Activated naive CD8-positive, alpha-beta T cell treated with anti-CD3 and anti-CD28 coated beads, Interleukin-2, amount 10 ng/mL, durations not matched to agents 7 days and 5 days (primary cell): ENCODE measurements at places on chromosomes 1 and 21. TPM values are rescaled to one million over a fixed set of nuclear protein-coding genes. Genes with fewer than 3 reads are reported as not detected.

KRTAP12-2 gene
- not detected for total RNA-seq

MATN1 gene
- not detected for total RNA-seq

NHLH1 gene
- total RNA-seq, result 0.33 TPM

KLHDC8A gene
- total RNA-seq, result not detected

OXCT2 gene
- total RNA-seq, result 0.96 TPM

RGS1 gene
- 10.1 TPM for total RNA-seq

CBS gene
- 13.7 TPM for total RNA-seq

AGBL4 gene
- not detected for total RNA-seq

PLA2G2A gene
- total RNA-seq, result not detected

FAM167B gene
- 1.1 TPM for total RNA-seq

DNA sequence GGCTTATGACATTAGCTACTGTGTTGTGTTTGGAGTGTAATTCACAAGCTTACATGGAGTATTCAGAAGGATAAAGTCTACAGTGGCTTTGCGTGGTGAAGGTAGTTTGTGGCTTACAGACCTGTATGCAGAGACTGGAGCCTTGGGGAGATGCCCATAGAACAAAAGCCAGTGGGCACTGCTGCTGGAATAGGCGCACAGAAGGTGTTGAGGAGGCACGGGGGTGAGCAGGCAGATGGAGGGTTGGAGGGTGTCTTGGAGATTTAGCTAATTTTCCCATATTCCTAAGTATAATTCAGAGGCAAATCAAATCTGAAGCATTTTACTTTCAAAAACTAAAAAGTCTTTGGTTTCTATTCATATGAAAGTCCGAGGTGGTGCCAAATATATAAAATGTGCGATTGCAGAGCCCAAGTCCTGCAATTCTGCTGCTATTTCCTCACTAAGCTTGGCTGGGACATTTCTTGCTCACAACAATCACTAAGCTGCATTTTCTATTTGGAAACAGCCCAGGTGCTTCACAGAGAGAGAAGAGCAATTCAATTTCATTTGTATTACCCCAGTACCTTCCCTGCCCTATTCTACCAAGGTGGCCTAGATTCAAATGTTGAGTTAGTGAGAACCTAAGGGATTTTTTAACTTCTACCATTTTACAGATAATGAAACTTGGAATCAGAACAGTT is 48.5 kb downstream of the FH start:
- DNase-seq, result no peak

DNA sequence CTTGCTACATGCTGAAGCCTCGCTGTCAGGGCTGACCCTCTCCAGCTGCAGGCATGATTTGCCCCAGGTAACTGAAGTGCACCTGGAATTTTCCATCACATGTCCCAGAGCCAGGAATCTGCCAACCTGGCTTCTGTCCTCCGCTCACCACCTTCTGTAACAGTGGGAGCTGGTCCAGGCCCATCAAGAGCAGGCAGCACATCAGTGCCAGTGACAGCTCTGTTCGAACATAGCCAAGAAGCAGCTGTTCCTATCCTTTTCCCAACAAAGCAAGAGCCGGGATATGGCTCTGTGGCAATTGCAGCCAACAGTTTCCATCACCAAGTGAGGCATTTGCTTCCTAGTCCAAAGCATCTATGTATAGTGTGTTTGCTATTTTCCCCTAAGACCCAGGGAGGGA is 42.2 kb upstream of the KANK4 start:
- no peak for DNase-seq

DNA sequence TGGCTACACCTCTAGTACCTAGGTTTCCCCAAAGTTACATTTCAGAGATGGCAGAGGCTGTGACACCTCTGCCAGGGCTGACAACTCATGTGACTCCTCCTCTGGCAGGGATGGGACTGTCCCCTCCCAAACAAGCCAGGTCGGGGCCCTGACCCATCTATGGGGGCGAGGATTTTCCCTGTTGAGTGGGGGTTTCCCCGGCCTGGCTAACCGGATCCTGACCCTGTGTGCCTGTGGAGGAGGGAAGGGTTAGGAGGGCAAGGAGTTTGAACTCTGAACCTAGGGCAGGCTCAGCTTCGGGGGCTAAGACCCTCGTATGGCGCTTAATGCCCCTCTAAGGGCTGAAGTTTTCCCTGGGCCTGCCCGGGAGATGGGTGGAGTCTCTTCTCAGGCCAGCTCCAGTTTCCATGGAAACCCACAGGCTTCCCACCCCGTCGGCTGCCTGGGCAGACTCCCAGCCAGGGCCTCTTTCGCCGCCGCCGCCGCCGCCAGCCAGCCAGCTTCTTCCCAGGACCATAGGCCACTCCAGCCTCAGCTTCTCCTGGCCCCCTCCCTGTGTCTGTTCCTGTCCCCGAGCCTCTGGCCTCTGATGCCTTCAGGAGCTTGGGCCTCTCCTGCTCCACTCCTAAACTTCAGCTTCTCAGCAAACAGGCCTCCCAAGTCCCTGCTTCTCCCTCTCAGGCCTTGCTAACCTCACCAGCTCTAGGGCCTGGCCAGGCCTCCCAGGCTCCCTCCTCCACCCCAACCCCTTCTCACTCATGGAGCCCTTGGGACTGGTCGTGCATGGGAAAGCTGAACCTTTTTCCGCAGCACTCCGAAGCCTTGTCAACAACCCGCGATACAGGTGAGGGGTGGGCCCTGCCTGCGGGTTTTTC is at the start of gene BTBD19:
TSS of gene BTBD19 (plus strand) at position 461 of the 875 bp plus-strand sequence. CDS start at position 759, 298 bp downstream.
- no peak for DNase-seq

- no peak for DNase-seq
These were observed 122.3 kb upstream of the SLC25A33 start for GRCh38 chr1:9416918-9417500.

GRCh38 chr1:67748630-67749029 is 63.6 kb downstream of the GADD45A start:
- no peak for DNase-seq

DNA sequence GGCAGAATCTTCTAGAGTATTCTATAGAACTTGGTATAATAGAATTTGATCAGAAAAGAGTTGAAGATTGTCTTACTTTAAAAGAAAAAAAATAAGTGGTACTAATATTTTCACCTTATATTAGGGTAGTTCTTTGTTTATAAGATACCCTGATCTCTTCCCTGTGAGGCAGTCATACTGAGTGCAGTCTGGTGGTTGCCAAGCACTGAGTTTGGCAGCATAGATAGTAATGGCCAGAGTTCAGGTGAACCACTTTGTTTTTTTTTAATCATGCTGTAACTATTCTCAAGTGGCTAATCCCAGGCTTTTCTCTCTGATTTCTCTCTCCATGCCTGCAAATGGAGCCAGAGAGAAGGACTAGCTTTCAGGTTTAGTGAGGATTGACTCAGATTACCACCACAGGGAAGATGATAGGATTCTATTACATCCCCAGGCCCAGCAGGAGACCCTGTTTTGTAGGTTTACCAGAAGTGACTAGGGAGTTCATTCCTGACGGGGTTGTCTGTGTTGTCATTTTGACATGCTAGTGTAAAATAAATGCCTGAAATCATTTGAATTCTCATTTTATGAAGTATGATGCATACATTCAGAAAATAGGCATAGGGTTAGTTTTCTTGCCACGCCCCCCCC is 16.7 kb downstream of the KDM1A start:
- DNase-seq, result no peak

- no peak for DNase-seq
These were observed 696.2 kb upstream of the PRMT6 start for GRCh38 chr1:106360252-106360651.

DNA sequence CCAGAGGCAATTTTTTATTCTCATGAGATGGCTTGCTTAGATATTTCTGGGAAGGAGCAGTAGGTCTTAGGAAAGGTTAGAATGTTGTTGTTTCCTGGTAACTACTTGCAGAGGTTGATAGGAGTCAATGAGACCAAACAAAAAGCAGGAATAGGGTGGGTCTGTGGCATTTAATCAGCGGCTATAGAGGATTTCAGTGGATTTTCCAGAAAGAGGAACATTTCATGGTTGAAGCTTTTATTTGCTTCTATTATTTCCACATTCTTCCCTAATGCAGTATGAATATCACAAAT is 111.3 kb upstream of the PALMD start:
- no peak for DNase-seq

DNA sequence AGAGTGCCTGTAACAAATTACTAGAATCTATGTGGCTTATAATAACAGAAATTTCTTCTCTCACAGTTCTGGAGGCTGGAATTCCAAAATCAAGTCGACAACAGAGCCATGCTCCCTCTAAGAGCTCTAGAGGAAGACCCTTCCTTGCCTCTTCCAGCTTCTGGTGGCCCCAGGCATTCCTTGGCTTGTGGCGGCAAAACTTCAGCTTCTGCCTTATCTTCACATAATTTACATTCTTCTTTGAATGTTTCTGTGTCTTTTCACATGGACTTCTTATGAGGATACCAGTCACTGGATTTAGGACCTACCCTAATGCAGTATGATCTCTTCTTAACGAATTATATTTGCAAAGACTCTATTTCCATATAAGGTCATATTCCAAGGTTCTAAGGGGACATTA is 324.4 kb downstream of the PCP4 start:
- no peak for DNase-seq

GRCh38 chr1:206821493-206821892 is 43.9 kb upstream of the IL20 start:
- no peak for DNase-seq

DNA sequence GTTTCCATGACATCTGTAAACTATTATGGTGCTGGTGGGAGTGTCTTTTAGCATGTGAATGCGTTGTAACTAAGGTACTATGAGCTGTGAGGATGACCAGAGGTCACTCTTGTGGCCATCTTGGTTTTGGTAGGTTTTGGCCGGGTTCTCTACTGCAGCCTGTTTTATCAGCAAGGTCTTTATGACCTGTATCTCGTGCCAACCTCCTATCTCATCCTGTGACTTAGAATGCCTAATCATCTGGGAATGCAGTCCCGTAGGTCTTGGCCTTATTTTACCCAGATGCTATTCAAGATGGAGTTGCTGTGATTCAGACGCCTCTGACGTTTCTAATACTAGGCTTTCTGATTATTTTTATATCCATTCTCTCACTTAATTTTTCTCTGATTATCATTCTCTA is 9.4 kb downstream of the NCAM2 start:
- DNase-seq, result no peak

DNA sequence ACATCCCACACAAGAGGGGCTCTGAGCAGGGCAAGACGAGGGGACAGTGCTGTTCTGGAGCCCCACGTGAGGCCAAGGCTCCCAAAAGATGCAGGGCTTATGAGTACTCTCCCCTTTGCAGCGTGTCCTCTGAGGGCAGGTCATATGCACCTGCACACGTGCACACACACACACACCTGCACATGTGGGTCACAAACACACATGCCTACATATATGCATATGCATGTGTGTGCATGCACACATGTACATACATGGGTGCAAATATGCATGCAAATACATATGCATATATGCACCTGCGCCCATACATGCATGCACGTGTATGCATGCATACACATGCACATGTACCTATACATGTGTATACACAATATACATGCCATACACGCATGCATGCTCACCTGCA is 197.9 kb downstream of the NPHP4 start:
- DNase-seq, result no peak

- DNase-seq, result no peak
These were observed 344.2 kb downstream of the RGS7 start for GRCh38 chr1:241012708-241013340.

DNA sequence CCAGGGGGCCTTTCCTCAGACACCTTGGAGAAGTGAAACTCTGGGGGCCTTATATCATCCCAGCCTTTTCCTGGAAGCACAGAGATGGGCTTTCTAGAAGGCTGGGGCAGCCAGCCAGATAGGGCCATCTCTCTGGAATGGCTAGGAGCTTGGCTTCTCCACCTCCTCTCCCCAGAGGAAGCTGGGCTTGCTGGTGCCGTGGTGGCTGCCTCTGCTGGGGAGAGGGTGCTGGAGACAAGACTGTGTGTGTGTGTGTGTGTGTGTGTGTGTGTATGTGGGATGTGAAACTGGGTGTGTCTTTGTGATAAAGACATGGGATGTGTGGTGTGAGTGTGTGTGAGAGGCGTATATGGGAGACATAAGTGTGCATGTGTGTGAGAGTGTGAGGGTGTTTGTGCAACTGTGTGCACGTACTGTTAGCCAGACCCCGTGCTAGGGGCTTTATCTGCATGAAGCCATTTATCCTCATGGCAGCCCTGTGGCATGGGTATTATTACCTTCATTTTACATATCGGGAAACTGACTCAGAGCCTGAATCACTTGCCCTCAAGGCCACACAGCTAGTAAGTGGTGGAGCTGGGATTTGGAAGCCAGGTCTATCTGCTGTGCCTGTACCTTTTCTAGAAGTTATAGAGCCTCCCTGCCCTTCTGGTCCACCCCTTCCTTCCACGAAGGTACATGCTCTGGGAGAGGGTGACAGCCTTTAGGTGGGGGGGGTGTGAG is 44.2 kb downstream of the PTPRU start:
- DNase-seq, result no peak

DNA sequence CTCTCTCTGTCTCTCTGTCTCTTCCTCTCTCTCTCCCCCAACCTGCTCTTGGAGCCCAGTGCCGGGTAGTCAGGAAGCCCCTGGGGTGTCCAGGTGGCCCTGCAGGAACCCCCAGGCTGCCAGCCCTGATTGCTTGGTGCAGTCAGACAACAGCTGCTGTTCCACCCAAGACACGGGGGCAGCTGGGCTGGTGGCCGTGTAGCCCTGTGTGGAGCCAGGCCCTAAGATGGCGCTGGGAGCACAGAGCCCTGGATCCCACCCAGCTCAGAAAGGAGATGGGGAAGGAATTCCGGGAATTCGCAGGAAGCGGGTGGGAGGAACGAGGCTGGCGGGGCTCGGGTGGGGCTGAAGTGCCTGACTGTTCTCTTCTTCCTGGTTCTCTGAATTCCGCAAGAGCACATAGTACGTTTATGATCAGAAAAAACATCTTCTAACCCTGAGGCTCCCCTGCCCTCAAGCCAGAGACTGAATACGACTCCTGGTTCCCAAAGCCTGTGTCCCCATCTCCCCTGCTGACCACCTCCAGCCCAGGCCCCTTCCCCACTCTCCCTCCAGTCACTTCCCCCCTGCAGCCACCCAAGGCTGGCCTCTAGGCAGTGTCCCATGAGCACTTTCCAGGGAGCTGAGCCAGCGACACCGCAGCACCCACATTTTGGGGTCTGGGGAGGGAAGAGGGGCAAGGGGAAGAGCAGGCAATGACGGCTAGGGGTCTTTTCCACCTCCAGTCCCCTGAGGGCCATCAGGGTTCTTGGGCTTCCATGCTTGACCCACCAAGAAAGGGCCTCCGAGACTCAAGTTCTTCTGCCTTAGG is 55.0 kb downstream of the WNT9A start:
- DNase-seq, result peak; percentile 26
